ENCODE measurements at places on chromosomes 5 and 9.

DNA sequence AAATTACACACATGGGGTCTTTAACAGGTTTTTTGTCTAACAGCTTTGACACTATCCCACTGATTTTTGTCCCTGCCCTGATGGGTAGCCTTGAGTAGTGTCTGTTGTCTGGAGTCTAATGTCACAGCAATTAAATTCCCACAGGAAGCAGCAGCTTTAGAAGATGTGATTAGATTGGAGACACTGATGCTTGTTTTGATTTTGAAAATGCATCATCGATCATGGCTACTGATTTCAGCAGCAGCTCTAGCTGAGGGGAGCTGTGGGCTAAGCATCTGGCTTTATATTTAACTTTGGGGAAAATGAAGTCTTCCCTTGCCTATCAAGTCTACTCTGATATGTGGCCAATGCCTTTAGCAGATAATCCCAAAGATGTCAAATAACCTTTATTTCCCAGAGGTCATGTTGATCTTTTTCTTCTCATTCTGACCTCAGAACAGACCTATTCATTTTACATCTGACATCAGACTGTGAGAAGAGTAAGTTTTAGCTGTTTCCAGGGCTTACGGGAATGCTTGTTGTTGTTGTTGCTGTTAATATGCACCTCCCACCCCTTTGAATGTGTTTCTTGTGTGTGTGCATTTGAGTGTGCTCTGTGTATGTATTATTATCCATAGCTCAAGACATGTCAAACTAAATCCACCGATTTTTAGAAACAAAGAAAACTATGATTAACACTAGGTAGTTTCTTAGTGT, 704.9 kb upstream of the NUDT12 start:
- no peak for DNase-seq

GRCh38 chr9:79577969-79578723, 6.4 kb downstream of the TLE4 start:
- DNase-seq: no peak

DNA sequence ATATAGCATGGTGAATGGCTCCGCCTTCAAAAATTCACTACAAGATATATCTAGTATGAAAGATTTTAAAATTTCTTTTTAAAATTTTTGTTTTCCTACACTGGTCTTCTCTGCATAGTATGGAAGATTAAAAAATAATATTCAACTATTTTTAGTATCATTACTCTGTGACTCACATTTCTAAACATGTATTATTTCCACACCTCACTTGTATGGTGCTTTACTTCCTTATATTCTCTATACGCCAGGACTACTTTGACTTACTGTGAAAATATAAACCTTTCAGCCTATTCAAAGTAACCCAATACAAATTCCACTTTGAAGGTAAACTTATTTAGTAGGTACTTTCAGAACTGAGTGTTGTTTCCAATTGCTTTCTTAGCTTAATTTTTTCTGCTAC, 26.8 kb upstream of the TXNDC8 start:
- DNase-seq: no peak

- no peak for DNase-seq
These were observed 108.9 kb downstream of the PAM start for GRCh38 chr5:102863764-102864560.

DNA sequence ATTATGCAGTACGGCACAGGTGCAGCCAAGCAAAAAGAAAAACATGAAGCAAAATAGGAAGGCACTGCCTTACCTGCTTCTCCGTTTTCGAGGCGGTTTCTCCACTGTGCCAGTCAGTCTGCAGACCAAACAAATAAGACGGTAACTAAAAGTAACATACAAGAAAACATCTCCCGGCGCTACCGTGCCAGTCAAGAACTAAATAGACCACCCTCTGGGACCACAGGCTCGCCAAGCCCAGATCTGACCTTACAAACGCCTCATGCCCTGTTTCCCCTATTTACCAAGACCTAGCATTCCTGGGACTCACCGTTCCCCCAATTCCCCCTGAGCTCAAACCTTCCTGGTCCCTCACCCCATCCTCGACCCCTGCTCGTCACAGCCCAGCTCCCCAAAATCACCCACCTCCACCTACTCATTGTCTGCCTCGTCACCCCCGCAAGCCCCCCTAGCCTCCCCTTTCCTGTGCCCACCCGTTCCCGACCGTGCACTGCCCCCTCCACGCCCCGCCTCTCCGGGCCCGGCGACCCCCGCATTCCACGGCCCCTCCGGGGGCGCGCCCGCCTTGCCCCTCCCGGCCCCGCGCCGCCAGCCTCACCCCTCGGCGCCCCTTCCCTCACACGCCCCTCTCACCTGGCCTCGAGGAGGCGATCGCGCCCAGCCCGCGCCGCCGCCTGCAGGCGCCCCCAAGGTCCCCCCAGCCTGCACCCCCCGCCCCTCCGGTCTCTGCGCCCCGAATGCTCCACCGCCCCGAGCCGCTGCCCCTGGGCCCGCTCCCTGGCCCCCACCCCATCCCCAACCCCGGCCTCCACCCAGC, 560 bp downstream of the SCAI start:
- no peak for DNase-seq

DNA sequence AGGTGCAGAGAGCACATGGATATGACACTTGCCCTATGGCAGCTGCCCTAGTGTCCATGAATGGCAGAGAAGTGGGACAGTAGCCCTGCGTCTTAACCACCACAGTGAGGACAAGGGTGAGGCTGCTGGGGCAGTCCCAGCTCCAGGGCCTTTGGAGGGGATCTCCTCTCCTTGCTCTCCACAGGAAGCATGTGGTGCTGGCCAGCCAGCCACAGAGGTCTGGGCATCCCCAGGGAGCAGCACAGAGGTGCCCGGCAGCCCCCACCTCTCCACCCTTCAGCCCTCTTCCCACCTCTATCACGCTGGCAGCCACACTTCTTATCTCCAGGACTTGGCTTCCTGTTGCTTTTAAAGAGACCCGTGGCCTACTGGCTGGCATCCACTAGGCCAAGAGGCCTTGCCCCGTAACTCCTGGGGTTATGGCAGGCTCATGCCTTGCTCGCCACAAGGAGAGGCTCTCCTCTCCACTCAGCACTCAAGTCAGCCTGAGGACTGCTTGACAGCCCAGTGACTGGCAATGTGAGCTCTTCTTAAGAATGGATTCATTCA, 21.9 kb downstream of the CSF2 start:
- no peak for DNase-seq

- no peak for DNase-seq
These were observed 709.8 kb downstream of the KCTD16 start for GRCh38 chr5:144880513-144880912.

- DNase-seq: peak; percentile 70
These were observed 247.7 kb downstream of the ENC1 start for GRCh38 chr5:74392711-74393351.

DNA sequence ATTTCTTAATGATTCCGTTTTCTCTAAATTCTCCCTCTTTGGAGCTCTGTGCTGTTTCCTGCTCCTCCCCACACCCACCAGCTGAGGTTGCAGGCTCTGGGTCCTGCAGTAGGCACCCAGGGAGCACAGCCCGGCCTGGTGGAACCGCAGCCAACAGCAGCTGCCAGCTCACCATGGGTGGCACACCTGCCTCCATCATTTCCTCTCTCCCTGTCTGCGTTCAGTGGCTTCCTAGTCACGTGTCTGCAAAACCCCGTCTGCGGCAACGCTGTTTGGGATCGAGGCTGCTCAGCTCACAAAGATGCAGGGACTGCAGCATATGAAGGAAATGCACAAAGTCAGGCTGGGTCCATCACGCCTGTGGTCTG, 367.8 kb downstream of the IRX2 start:
- DNase-seq: no peak

- DNase-seq: no peak
These were observed 201.1 kb upstream of the KLF9 start for GRCh38 chr9:70615464-70616138.

DNA sequence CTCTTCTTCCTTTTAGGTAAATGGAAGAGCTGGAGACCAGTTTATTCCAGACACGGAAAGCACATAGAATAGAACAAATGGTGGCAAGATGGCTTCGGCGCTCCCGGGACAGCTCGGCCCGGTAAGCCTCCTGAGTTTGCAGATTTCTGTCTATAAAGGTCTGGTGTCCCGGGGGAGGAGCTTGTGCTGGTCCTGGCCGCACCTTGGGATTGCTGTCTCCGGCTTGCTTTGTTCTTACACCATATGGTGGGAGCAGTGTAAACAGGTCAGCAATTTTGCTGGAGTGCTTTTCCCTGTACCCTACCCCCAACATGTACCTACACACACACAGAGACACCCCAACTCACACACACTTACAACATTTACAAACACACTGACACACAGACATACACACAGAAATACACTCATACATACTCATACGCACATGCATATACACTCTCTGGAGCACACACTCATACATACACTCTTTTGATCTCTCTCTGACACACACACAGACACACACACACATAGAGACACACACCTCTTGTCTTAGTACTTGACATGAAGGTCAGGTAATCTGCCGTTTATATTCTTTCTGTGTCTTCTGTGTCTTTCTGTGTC, 42.0 kb downstream of the FRMPD1 start:
- DNase-seq: no peak

- DNase-seq: peak; percentile 63
These were observed 199.7 kb downstream of the GLIS3 start for GRCh38 chr9:4099976-4100735.

DNA sequence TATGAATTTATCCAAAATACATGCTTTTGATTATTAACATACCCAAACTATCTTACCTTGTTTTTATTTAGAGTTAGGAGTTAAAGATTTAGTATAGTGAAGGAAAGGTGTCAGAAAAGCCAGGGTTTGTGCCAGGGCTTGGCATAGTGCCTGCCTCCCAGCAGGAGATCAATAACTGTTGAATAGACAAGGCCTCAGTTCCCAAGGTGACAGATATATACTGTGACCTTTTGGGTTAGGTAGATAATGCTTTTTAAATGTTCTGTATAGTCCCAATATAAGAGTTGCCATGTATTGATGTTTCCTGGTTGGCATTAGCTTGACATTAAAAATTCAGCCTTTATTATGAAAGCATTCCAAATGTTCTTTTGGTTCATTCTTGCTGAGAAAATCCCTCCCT, 121.8 kb downstream of the MCTP1 start:
- DNase-seq: no peak

DNA sequence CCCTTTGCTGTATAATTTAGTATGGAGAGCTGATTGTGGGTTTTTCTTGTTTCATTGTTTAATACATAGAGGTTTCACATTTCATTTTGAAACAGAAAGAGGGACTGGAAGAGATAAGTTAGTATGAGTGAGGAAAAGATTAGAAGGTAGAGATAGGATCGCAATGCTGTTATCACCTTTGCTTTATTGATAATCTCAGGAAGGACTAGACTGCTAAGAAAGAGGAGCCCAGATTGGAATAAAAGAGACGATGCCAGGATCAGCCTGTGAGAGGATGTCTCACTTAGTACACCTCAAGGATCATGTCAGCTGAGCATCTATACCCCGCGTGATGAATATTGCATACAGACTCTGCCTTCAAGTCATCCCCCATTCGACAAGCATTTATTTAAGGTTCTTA, 178.0 kb upstream of the DMAC1 start:
- DNase-seq: no peak

DNA sequence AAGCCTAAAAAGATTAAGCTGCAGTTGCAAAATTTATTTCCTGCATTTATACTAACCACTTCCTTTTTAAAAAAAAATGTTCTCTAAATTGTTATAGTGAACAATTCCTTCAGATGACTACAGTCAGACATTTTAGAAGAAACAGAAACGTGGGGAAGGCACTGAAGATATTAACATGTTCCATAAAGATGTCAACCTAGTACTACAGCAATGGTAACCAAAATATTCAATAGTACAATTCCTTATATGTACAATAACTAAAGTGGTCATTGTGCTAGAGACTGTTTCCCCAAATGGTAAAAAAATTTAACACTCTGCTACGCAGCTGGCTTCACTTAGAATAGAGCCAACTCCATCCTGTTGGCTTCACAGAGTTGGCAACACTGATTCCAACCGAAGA, 97.7 kb downstream of the FNBP1 start:
- DNase-seq: no peak

DNA sequence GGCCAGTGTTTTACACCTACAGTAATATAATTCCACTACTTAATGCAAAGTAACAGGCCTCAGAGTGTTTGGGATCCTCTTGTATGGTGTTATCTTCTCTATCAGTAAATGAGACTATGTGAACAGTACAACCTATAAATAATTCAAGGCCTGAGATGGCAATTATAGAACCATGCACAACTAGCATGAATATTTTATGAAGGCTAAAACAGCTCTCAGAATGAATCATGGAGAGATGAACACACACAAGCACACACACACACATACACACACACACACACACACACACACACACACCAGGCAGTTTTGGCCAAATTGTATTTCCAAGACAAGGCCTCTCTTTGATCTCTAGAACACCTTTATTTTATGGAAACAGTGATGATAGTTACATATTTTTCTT, 224.9 kb downstream of the EBF1 start:
- DNase-seq: no peak

- DNase-seq: peak; percentile 40
These were observed 419.1 kb downstream of the NR2F1-AS1 start for GRCh38 chr5:93161661-93162654.

DNA sequence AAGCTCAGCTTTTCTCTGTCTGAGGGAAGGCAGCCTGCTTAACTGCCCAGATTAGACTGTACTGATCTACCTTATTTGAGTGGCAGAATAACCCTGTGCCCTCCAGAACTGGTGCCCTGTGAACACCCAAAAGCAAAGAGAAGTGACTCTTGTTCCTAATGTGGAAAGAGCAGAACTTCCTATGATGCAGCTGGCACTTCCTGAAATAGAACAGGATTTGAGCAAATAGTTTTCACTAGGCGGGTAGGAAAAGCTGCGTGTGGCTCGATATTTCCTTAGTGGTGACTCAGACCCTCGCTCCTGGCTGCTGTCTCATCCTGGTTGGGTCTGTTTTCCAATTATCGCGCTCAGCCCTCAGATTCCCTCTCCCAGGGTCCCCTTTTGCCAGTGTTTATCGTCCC, 89.9 kb downstream of the SH3TC2 start:
- peak; percentile 85 for DNase-seq

DNA sequence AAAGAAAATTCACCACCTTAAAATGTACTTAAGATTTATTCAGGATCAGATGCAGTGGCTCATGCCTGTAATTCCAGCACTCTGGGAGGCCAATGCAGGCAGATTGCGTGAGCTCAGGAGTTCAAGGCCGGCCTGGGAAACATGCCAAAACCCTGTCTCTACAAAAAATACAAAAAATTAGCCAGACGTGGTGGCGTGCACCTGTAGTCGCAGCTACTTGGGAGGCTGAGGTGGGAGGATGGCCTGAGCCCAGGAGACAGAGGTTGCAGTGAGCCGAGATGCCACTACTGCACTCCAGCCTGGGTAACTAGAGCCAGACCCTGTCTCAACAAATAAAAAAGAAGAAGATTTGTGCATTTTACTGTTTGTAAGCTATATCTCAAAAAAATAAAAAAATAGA, 34.7 kb upstream of the GFPT2 start:
- DNase-seq: no peak

GRCh38 chr5:143922718-143923117, 110.8 kb downstream of the HMHB1 start:
- peak; percentile 51 for DNase-seq

DNA sequence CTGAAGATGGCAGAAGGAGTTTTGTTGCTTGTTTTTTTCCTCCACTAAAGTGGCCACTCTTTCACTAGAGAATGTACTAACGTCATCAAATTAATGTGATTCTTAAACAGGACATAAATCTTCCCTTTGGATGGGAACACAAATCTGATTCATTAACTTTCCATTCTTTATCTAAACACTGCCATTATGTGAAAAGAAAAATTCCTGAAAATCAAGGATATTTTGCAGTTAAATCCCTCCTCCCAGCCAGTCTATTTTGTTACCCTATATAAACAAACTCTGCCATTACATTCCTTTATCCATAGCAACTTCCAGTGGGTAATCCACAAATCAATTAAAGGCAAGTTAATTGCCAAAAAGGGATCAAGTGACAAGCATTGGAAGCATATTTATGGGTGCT, 546.5 kb downstream of the PDE4D start:
- no peak for DNase-seq

GRCh38 chr5:173198049-173198448, 37.0 kb downstream of the NKX2-5 start:
- no peak for DNase-seq
